ENCODE measurements at places on chromosomes 2 and 18.

DNA sequence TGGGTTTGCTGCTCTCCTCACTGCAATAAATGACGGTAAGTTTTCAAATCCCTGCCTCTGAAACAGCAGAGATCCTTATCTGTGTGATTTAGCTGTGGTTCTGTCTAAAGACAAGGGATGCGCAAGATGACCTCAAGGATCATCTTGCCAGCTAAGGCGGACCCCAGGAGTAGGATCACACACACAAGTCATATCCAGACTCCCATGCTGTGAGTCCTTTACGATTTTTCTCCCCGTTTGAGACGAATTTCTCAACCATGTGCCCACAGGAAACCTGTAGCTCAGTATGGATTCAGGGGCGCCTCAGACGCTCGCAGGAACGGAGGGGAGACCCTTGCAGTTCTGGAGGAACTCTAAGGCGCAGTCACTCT, 11.1 kb upstream of the DCTN1 start:
- no peak for DNase-seq

GRCh38 chr18:36195427-36196122, 8.3 kb downstream of the MOCOS start:
- no peak for DNase-seq

- no peak for DNase-seq
These were observed 605.6 kb upstream of the SLC39A10 start for GRCh38 chr2:195051401-195051800.

- DNase-seq: no peak
These were observed 618.3 kb upstream of the SETBP1 start for GRCh38 chr18:44062345-44062744.

GRCh38 chr2:120108049-120108448, 95.2 kb downstream of the EPB41L5 start:
- no peak for DNase-seq

- DNase-seq: no peak
These were observed 108.0 kb downstream of the SGPP2 start for GRCh38 chr2:222532315-222532714.

DNA sequence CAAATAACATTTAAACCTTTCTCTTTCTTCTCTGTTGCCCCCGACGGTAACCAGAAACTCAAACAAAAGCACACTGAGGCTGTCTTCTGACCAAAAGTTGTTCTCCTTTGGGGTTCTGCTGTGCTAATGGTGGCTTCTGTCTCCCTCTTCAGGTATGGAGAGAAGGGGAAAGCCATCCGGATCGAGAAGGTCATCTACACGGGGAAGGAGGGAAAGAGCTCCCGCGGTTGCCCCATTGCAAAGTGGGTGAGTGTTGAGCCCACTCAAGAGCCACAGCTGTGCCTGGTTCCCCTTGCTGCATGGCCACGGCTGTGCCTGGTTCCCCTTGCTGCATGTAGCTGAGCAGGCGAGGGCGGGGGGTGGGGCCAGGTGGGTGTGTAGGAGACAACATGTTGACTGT, 67.4 kb downstream of the BOLA3 start:
- DNase-seq: no peak

GRCh38 chr2:205324355-205324754, 357.9 kb upstream of the NRP2 start:
- no peak for DNase-seq
